ENCODE measurements at places on chromosomes 7 and 10. TPM values are rescaled to one million over a fixed set of nuclear protein-coding genes. Genes with fewer than 3 reads are reported as not detected.

The PKD2L1 gene
- not detected for total RNA-seq

The SFRP5 gene
- not detected for total RNA-seq

- DNase-seq: no peak
Observed at GRCh38 chr7:128781126-128781525, 5.5 kb upstream of the OPN1SW start.

DNA sequence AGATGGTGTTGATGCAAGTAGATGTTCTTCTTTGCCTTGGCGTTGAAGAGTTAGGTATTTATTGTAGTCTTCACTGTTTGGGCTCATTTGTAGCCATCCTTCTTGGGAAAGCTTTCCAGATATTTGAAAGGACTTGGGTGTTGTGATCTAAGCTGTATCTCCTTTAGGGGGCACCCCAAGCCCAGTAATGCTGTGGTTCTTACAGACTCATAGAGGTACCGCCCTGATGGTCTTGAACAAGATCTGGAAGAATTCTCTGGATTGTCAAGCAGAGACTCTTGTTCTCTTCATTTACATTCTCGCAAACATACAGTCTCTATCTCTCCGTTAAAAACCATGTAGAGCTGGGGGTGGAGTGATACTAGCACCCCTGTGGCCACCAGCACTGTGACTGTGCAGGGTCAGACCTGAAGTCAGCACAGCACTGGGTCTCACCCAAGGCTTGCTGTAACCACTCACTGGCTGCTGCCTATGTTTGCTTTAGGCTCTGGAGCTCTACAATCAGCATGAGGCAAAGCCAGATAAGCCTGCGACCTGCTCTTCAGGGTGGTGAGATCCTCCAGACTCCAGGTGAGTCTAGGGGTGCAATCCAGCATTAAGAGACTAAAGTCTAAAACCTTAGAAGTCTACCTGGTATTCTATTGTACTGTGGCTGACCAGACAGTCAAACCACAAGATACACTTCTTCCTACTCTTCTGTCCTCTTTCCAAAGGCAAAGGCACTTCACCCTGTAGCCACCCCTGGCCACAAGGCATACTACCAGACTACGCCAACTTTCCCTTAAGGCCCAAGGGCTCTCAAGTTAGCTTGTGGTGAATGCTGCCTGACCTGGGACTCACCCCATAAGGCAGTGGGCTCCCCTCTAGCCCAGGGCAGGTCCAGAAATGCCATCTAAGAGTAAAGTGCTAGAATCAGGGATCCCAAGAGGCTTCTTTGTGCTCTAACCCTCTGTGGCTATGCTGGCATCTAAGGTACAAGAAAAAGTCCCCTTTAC is 209.7 kb upstream of the TMEM196 start:
- DNase-seq: peak; percentile 57

- DNase-seq: no peak
Observed at GRCh38 chr7:132395361-132395760, 180.9 kb downstream of the PLXNA4 start.

- peak; percentile 79 for DNase-seq
Observed at GRCh38 chr10:96271016-96271815, at the start of gene BLNK. Gene BLNK (minus strand): TSS chr10:96271569. CDS start chr10:96271398, 171 bp downstream.

- no peak for DNase-seq
Observed at GRCh38 chr7:36690041-36690440, 34.3 kb downstream of the AOAH start.

DNA sequence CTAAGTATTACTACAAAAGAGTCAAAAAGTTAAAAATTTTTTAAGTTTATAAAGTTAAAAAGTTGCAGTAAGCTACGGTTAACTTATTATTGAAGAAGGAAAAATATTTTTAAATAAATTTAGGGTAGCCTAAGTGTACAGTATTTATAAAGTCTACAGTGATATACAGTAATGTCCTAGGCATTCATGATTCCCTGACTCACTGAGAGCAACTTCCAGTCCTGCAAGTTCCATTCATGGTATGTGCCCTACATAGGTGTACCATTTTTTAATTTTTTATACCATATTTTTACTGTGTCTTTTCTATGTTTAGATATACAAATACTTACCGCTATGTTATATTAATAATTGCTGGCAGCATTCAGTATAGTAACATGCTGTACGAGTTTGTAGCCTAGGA is 92.3 kb downstream of the CTNNA3 start:
- DNase-seq: no peak

GRCh38 chr10:613271-614138 is 76.0 kb downstream of the DIP2C start:
- no peak for DNase-seq

- peak; percentile 23 for DNase-seq
Observed at GRCh38 chr7:137091396-137091795, 222.9 kb downstream of the CHRM2 start.

- DNase-seq: no peak
Observed at GRCh38 chr7:30840141-30841024, 69.2 kb downstream of the MINDY4 start.
